Stimulated activated CD8-positive, alpha-beta memory T cell treated with anti-CD3 and anti-CD28 coated beads, Interleukin-4, amount 100 ng/mL, for 24 hours (primary cell): ENCODE measurements at places on chromosomes 13 and 19.

GRCh38 chr13:25930653-25931052, 121.2 kb downstream of the SHISA2 start:
- DNase-seq: no peak

- DNase-seq: no peak
These were observed 259.0 kb downstream of the NALCN start for GRCh38 chr13:101157261-101157660.

GRCh38 chr19:3632739-3633558, 6.4 kb upstream of the CACTIN start:
- DNase-seq: no peak

GRCh38 chr13:33639626-33640080, 178.3 kb upstream of the RFC3 start:
- DNase-seq: no peak

- DNase-seq: no peak
These were observed 212.0 kb upstream of the SPRY2 start for GRCh38 chr13:80552851-80553440.

DNA sequence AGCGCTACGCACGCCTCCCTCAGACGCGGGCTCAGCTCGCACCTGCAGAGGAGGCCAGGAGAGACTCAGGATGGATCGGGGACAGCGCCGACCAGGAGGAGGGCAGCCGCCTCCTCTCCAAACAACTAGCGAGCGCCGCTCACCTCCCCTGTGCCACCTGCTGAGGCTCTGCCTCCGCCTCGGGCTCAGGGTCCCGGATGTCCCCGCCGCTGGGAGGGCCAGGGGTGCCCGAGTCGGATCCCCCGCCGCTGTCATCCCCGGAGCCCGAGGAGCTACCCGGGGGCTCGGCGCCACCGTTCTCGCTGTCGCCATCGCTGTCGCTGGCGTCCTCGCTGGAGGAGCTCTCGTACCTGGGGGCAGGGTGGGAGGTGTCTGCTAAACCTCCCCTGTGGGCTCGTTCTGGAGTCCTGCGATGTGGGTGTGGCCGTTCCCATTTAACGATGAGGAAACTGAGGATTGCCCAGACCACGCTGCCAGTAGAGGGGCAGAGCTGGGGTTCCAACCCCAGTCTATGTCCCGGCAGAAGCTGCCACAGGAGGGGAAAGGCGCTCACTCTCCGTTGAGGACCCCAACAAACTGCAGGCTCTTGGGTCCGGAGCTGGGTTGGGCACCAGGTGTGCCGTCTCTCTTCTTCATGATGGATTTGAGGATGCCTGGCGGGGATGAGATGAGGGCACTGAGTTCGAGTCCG, 9.2 kb downstream of the KANK3 start:
- DNase-seq: no peak

DNA sequence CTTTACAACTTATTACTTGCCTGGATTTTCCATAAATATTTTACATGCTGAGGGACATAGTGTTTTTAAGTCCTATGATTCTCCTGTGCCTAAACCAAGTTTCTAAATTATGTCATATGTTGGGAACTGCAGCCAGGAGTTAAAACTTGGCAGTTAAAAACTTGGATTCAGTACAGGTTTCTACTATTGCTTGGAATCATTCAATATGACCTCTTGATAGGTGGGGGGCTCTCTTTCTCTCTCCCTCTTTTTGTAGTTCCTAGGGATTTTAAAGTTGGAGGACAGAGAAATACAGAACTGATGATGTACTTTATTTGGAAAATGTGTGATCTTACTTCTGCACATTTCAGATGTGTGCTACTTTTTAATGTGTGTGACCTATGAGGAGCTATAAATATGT, 4.7 kb downstream of the CSNK1A1L start:
- no peak for DNase-seq

GRCh38 chr19:51129716-51130115, 5.0 kb downstream of the SIGLEC9 start:
- DNase-seq: no peak
